ENCODE measurements at places on chromosomes 6 and 20.

DNA sequence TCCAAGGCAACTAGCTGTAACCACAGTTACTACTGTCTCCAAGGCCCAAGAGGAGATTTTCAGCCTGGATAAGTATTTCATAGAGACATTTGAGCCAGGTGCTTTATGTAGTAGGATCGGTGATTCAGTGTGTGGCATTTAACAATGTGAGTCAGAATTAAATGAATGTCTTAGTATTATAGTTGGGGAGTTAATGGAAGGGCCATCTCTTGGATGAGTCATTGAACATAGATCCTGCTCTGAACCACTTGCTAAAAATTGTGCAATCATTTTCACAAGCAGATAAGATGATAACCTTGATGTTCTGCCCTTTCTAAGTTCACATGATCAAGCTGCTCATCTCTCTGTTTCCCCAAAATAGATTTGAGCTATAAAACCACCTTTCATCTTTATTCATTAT lies 668.9 kb upstream of the CITED2 start:
- DNase-seq = no peak

DNA sequence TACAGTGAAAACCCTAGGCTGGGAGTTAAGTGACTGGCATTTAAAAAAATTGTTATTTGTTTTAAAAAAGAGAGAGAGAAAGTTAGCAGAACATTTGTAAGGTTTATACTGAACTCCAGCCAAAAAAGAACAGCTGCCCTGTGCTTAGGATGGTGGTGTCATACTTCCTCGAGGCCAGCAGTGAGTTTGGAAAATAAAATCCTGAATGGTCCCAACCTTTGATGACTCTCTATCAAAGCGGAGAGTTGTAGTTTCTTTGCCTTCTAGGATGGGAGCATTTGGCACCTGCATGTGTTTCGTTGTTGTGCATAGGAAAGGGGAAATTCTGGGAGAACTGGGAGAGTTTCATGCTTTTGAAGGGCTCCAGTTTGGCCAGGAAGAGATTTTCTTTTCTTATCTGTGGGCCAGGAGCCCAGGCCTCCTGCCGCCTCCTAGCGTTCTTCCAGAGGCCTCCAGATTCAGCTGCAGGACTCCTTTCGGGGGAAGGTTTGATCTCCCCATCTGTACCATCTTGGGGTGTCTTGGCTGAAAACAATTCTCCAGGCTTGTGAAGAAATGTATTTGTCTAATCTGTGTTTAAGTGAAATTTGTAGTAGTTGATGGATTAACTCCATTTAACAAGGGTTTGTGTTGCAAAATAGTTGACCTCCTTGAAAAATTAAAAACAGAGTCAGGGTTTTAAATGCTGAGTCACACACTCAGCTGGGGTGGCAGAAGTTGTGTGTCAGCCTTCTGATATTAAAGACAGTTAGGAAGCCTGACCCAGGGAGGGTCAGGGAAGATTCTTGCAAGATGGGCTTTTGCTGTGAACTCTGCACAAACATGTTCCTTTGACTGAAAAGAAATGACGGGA lies 63.4 kb downstream of the TXNDC5 start:
- no peak for DNase-seq

- DNase-seq = no peak
Measured at GRCh38 chr6:170222498-170223471, 68.1 kb downstream of the DLL1 start.

DNA sequence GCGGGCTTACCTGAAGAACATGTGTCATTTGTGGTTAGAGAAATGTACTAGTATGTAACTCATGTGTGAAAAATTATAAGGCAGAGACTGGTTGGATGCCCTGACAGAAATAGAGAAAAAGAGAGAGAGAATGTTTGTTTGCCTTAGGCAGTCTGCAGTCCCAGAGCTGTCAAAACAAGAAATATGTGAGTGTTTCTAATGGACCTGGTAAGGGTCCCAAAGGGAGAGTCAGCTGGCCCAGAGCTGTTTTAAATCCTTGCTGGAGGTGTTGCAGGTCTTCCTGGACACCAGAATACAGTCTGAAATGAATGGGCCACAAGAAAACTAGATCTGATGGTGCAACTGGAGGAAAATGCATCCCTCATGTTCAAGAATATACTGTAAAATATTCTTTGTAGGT lies 158.3 kb upstream of the OGFRL1 start:
- DNase-seq = no peak

DNA sequence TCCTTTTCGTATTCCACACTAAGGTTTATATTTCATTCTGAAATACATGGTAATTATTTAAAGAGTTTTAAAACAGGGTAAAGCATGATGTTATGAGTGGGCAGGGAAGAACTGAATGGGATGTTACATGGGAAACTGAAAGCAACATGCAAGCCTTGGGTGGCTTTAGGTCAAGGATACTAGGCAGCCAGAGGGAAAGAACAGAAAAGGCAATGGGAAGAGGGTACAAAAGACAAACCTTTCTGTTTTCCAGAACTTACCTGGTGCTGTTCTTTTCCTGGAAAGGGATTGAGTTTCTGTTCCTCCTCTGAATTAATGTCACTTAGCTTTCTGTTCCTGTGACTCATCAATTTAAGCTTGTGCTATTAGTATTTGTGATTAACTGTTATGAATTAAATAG lies 71.2 kb upstream of the SMIM8 start:
- DNase-seq = no peak

DNA sequence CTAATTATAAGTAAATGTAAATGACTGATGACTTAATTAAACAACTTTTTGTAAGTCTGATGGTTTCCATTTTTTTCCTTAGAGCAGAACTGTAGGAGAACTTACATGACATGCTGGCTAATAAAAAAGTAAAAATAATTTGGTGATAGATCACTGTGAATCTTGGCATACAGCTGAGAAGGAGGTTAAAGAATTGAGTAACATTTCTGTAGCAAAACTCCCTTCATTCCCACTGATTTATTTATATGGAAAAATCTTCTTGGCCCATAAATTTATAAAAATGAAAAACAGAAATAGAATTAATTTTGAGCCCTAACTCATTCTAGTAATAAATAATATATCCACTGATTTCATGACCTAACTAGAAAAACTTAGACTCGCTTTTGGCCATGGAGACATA lies 48.1 kb downstream of the SLC22A3 start:
- no peak for DNase-seq

DNA sequence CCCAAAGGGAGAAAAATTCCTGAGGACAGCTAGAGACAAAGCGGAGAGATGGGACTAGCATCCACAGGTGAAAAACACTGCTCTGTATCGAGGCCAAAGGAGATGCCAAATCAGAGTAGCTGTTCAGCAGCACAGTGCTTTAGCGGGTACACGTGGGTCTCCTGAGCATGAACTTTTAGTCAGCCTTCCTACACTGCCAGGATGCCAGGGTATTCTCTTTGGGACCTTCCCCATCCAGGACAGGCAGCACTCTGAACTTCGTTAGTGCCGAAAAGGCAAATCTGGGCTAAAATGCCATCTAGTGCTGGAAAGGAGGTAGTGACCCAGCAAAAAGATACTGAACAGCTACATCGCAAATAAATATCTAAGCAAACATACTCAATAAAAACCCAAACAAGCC lies 64.9 kb downstream of the C6orf58 start:
- DNase-seq = peak; percentile 22

DNA sequence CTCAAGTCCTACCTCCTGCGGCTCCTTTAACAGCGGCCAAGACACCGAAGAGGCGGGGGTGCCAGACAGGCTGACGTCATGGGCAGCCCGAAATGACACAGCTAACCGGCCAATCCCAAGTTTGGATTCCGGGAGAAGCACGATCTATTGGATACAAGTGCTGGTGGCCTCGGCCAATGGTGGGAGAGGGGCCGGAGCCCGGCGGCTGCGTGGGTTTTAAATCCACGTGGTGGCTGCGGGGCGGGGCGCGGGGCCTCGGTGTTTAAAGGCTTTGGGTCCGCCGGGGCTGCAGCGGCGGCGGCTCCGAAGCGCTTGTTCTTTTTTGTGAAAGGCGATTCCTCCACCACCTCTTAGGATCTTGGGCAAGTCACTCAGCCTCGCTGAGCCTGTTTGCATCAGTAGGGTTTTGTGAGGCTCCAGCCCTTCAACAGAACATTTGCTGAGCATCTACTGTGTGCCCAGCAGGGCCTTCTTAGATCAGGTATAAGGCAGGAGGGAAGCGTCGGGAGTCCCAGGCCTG lies 8.7 kb upstream of the PMEPA1 start:
- DNase-seq = peak; percentile 97

GRCh38 chr20:621125-621756 lies 11.1 kb upstream of the TCF15 start:
- DNase-seq = no peak

- no peak for DNase-seq
Measured at GRCh38 chr20:9615118-9615517, 100.7 kb downstream of the LAMP5 start.

DNA sequence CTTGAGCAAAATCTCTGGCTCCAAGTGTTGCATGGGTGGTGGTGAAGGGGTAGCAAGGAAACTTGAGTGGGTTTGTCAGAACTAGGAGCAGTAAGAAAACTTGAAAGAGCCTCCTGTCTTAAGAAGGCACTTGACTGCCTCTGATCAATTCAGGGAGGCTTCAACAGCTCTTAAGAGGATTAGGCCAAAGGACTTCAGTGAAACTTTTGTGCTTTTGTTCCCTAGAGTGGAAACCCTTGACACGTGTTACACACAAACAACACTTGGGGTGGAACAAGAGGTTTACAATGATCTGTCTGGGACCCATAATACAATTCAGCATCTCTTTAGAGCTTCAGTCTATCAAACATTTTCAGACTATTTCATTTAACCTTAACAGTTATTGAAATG lies 80.1 kb upstream of the ARMC2 start:
- no peak for DNase-seq

GRCh38 chr6:44499609-44500008 lies 112.1 kb downstream of the CDC5L start:
- DNase-seq = no peak

DNA sequence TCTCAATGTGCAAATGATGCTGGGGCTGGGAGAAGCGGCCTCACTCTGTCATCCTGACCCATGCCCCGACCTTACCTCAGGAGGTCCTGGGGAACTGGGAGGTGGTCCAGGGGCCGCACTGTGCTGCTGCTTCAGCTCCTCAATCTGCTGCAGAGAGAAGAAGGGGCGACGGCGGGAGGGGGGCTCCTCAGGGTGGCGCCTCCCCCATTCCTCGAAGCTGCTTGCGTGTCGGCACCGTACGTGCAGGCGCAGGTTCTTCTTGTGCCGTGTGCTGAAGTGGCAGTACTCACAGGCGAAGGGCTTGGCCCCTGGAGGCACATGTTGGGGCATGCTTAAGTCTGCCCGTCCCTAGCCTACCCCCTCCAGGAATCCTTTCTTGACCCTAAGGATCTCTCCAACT lies 12.9 kb downstream of the ZNF335 start:
- no peak for DNase-seq

DNA sequence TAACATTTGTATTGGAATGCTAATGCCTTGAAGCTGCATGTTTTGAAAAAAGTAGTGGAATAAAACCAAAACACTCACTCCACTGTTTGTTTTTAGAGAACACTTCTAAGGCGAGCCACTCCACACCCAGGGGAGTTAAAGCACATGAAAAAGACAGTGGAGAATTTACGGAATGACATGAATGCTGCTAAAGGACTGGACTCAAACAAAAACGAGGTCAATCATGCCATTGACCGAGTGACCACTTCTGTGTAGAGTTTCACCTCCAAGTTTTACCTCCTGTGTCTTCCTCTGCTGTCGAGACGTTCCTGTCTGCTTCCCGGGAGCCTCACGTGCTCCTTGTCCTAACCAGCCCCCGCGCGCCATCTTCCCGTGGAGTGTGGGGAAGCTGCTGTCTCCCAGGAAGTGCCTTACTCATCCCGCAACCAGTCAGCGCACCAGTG lies 127.8 kb downstream of the LRRC1 start:
- no peak for DNase-seq

DNA sequence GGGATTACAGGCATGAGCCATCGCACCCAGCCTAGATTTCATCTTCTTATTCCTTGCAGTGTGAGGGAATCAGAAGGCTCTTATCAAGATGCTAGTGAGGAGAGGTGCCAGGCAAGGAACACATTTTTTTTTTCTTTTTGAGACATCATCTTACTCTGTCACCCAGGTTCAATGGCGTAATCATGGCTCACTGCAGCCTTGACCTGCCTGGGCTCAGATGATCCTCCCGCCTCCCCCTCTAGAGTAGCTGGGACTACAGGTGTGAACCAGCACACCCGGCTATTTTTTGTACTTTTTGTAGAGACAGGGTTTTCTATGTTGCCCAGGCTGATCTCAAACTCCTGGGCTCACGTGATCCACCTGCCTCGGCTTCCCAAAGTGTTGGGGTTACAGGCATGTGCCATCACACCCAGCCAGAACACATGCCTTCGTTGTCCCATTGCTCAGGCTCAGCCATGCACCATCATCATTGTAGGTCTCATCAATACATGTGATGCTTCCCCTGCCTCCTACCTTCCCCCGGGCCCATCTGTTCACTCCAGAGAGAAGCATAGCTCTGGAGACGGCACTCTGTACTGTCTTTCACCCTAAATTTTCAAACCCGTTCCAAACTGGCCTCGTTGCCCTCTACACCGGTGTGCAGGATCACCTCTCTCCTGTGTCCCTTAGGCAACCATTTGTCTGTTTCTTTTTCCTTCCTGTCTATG lies 10.1 kb downstream of the FLOT1 start:
- no peak for DNase-seq

DNA sequence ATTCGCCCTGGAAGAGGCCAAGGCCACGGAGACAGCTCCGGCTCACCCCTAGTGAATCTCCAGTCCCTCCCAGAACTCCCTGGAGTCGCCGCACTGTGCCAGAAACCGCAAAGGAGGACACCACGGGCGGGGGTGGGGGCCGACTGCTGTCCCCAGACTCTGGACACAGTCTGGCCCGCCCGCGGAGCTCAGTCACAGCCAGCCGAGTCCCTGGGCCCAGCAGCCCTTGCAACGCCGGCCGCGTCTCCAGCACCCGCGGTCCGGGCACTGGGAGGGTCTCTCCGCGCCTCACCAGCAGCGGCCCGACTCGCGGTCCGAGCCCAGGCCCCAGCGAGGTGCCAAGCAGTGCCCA lies 518 bp downstream of the PEX6 start:
- DNase-seq = no peak

- no peak for DNase-seq
Measured at GRCh38 chr6:130486417-130486816, 120.6 kb downstream of the TMEM200A start.

DNA sequence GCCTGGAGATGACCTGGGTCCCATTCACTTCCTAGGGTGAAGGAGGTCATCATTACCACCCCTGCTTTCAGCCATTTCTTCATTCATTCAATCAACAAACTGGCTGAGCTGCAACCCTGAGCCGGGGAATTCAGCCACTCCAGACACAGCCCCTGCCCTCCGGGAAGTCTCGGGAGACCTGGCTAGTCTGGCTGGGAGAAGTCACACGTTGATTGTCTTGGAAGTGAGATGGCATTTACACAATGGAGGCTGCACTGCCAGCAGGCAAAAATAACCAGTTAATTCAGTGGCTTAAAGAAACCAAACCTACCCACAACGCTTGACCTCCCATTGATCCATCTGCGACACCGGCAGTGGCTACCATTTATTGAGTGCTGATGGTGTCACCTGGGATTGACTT lies 2.0 kb upstream of the PMEPA1 start:
- DNase-seq = no peak

- DNase-seq = no peak
Measured at GRCh38 chr20:62856931-62857619, 4.5 kb downstream of the TCFL5 start.

GRCh38 chr6:12324099-12324498 lies 33.9 kb downstream of the EDN1 start:
- DNase-seq = no peak

Measured in BE2C (cell line).